Activated B cell treated with CpG ODN at 0.5 μM for 24 hours (primary cell): ENCODE measurements at places on chromosomes 16 and 17. TPM values are rescaled to one million over a fixed set of nuclear protein-coding genes. Genes with fewer than 3 reads are reported as not detected.

GRCh38 chr17:17546399-17547185 is 44.9 kb downstream of the PEMT start:
- no peak for DNase-seq

Gene RPH3AL
- 5.2 and 6.0 TPM in 2 replicates for total RNA-seq

Gene RHOT1
- total RNA-seq, result 14.8 and 16.2 TPM in 2 replicates

Gene AXIN2
- 0.17 and 0.27 TPM in 2 replicates for total RNA-seq

GRCh38 chr16:20971401-20971800 is 70.8 kb downstream of the LYRM1 start:
- no peak for DNase-seq

- no peak for DNase-seq
Measured at GRCh38 chr16:12025472-12025871, 48.9 kb downstream of the SNX29 start.

Gene UTS2R
- total RNA-seq, result not detected in 2 replicates

- no peak for DNase-seq
Measured at GRCh38 chr16:76583945-76584344, 306.7 kb downstream of the CNTNAP4 start.

Gene TMC8
- total RNA-seq, result 166 and 181 TPM in 2 replicates

DNA sequence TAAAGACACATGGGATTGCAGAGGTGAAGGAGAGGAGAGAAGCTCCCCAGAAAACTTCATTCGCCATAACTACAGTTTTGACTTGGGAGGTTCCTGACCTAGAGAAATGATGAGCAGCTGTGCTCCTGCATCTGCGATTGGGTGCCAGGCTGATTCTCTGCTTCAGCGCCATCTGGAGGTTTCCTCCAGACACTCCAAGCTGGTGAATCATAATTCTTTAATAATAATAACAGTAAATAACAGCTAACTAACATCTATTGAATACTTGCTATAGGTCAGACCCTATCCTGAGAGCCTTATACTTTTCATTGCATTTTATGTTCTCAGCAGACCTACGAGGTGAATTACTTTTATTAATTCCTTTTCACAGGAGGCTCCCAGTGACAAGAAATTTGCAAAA is 575.8 kb downstream of the TOX3 start:
- DNase-seq, result no peak

GRCh38 chr16:66886914-66887313 is 6.6 kb downstream of the PDP2 start:
- DNase-seq, result no peak

- no peak for DNase-seq
Measured at GRCh38 chr17:73827627-73828291, 183.5 kb upstream of the SDK2 start.

DNA sequence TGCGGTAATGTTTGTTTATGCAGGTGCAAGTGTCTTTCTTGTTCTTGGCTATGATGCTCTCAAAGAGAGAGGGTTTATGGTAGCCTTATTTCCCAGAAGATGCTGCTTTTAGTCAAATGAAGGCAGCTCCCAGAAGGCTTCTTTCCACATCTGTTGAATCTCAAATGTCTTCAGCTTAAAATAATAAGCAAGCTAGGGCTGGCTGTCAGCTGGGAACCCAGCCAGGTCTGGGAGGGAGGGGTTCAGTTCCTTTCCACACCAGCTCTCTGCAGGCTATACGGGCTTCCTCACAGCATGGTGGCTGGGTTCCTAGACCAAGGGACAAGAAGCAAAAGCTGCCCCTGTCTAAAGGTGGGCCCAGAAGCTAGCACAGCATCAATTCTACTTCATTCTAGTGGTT is 47.4 kb upstream of the ATF7IP2 start:
- DNase-seq, result no peak

DNA sequence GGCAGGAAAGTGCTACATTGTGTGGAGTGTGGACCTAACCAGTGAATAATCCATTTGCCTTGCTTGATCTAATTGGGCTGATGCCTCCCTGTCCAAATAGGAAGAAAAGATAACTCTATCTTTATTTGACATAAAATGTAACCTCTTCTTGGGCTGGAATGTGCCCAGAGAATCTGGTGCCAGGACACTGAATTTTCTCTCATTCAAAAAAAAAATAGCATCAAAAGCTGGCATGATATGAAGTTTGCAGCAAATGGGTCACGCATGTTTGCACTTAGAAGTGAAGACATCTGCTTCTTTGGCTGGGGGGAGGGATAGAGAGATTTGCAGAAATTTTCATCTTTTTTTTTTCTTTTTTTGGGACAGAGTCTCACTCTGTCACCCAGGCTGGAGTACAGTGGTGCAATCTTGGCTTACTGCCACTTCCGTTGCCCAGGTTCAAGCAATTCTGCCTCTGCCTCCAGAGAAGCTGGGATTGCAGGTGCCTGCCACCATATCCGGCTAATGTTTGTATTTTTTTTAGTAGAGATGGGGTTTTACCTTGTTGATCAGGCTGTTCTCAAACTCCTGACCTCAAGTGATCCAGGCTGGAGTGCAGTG is 478.2 kb upstream of the EEF2KMT start:
- DNase-seq, result no peak

GRCh38 chr17:7221278-7222092 is 1.7 kb downstream of the ACADVL start:
- DNase-seq, result no peak

Gene WDR81
- total RNA-seq, result 42.7 and 48.4 TPM in 2 replicates

- no peak for DNase-seq
Measured at GRCh38 chr17:80869481-80870145, 122.0 kb upstream of the CHMP6 start.

DNA sequence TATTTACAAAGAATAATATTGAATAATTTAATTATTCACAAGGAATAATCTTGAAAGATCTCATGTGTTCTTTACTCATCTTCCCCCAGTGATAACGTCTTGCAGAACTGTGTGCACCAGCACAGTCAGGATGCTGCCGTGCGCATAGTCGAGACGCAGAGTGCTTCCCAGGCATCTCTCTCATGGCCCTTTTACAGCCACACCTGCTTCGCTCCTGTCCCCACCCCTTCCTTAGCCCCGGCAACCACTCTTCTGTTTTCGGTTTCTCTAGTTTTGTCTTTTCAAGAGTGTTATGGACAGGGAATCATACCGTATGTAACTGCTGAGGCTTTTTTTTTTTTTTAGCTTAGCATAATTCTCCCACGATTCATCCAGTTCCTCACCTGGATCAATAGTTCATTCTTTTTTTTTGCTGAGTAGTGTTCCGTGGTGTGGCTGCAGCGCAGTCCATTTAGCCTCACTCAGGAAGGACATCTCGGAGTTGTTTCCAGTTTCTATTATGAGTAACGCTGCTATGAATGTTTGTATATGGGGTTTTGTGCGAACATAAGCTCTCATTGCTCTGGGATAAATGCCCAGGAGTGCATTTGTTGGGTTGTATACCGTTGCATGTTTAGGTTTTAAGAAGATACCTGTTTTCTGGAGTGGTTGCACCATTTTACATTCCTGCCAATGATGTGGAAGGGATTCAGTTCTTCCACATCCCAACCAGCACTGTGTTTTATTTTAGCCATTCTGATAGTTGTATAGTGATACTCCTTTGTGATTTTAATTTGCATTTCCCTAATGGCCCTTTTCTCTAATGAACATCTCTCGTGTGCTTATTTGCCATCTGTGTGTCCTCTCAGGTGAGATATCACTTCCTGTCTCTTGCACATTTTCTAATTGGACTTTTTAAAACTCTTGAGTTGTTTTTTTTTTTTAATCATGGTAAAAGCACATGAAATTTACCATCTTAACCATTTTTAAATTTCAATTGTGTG is 47.6 kb downstream of the SEC14L1 start:
- DNase-seq, result no peak

GRCh38 chr17:49443862-49444261 is 29.2 kb upstream of the PHB1 start:
- DNase-seq, result no peak

DNA sequence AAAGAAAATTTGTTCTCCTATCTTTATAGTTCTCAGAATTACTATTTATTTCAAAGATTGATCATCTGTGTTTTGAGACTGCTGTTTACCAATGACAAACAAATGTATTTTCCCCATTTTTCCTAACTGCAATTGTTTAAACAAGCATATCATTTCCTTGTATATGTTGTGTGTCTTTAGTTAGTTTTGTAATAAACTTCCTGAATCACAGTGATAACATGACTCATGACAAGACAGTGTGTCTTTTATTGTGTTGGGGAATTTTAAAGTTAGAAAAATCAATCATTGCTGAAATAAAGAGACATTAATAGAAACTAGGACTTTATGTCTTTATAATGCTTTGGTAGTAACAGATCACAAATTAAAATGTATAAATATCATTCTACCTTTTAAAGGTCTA is 348.5 kb downstream of the KCNJ2 start:
- no peak for DNase-seq

DNA sequence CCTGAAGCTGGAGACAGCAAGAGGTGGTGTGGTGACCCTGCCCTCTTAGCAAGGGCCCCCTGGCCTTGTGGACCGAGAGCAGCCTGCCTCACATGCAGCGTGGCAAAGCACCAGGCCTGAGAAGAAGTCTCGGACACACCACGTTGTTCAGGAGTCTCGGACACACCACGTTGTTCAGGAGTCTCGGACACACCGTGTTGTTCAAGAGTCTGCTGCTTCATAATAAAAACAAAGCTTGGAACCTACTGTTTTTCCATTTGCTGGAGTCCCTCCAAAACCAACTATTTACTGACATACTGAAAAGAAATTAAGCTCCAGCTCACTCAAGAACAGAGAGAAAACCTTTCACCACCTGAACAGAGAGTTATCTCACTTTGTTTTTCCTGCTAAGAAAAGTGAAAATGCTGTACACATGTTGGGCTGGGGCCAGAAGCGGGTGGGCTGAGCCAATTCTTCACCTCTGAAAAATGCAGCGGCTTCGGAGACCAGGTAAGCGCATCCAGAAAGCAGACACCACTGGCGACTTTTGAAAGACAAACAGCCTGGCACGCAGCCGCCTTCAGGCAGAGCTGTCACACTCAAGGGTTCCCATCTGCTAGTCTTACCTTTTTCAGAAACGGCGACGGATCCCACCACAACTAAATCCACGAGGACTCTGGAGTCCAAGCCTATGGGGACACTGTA is 8.9 kb downstream of the MTHFSD start:
- DNase-seq, result no peak

Gene ABCA5
- 24.2 and 30.3 TPM in 2 replicates for total RNA-seq

Gene HYDIN
- total RNA-seq, result not detected in 2 replicates

GRCh38 chr16:69286941-69287713 is 24.0 kb upstream of the VPS4A start:
- no peak for DNase-seq

- no peak for DNase-seq
Measured at GRCh38 chr17:8490256-8491023, 54.8 kb downstream of the NDEL1 start.

Gene DNAH3
- not detected in 2 replicates for total RNA-seq

DNA sequence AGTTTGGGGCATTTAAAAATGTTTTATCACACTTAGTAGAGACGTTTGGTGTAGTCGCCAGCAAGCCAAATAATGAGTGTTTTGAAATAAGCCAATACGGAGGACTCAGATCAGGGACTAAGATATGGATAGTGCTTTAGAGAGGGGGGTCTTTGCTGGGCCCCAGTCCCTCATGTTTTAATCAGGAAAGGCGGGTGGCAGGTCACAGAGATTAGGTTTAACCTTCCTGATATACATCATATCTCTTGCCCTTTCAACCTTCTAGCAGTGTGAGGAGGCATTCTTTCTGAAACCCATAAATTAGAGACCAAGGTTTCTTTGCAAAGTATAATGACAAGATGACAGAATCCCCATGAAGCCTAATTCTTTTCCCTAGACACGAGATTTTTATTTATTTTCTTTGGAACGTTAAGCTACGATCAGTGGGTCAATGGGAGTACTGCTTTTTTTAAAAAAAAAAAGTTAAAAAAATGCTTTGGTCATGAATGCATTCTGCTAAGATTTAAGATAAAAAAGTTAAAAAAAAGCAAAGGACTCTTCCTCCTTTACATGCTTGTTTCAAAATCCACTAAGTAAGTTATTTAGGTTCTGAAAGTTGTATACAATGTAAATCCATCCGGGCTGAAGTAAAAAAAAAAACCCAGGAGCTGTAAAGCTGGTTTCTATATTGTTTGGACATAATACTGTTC is 572.1 kb upstream of the SALL1 start:
- no peak for DNase-seq

Gene SHMT1
- 17.9 and 18.4 TPM in 2 replicates for total RNA-seq

Gene PERCC1
- total RNA-seq, result 0.24 and 0.33 TPM in 2 replicates

- no peak for DNase-seq
Measured at GRCh38 chr17:54992797-54993639, 24.5 kb downstream of the STXBP4 start.

GRCh38 chr17:57255182-57255775 is 1.0 kb upstream of the MSI2 start:
- DNase-seq, result no peak

DNA sequence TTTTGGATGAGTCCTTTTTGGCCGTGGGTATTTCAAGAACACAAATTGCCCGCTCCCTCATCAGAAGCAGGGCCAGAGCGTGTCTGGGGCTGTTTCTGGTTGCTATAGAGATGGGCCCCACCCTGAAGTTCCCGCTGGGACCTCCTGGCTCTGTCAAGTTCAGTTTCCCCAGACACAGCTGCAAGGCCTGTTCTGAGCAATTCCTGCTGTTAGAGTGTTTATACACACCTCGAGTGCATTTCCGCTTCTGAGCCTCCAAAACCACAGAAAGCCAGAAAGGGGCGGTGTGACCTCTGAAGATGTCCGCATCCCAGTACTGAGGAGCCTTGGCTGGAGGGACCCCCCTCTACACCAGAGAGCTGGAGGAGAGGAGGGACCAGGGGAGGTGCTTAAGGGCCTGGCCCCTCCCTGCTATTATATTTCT is 9.3 kb upstream of the WBP2 start:
- DNase-seq, result peak; percentile 52

Gene ZDHHC7
- total RNA-seq, result 24.4 and 26.9 TPM in 2 replicates

- DNase-seq, result peak; percentile 50
Measured at GRCh38 chr16:813204-813915, 12.8 kb upstream of the GNG13 start.

DNA sequence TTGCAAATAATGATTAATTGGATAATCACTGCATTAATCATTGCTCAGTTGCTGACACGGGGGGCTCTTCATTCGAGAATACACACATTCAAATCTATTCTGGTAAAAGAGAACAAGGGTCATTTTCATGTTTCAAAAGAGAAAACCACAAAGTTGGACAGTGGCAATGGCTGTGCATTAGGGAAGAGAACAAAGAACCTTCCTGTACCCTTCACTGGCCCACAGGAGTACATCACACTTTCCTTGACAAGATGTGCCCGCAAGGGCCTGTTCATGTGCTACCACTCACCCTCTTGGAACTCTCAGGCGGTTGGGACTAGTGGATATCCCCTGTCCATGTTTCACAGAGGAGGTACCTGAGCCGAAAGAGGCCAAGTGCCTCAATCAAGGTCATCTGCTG is 223.2 kb downstream of the ZFHX3 start:
- no peak for DNase-seq

DNA sequence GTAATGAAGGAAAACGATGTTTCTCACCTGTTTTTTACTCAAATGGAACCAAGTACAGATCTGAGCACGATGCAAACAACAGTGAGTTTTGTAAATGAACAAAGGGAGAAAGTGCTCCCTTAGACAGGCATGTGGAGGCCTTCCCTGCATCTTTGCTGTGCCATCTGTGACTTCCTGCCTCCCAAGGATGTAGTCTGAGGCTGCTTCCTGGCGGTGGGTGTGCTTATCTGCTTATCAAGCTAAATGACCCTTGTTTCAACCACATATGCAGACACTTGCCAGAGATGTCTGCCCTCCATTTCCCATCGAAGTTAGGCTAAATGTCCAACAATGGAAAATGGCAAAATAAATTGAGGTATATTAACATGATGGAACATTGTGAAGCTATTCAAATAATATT is 34.6 kb downstream of the RGS9 start:
- DNase-seq, result no peak
